ENCODE measurements at places on chromosomes 1 and 21.

DNA sequence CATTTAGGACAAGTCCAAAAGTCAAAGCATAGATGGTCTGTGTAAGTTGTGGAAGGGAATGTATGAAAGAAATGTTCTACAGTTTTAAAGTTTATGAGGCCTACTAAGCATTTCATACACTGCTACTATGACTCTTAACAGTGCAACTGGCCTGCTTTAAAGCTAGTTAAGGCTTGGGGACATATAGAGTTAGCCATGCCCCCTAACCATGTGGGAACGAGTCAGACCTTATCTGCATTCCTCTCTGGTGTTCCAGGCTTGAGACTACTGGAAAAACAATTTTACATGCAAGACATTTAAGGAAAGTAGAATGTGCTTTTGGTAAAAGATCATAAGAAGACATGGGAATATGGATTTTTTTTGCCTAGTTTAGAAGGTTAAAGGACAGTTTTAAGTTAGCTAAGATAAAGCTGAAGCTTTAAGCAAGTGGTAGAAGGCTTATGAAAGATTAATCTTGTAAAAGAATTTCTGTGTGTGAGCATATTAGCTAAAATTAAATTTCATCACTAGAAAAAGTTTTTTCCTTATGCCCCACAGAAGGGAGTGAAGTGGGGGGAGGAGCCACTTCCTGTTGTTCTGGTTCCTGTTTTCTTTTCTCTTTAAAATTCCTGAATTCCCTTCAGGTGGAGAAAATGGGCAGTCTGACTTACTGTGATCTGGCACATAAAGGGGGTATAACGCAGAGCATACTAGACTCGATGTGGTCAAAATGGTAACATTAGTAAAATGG, 8.9 kb upstream of the CD48 start:
- no peak for DNase-seq

- DNase-seq: no peak
Observed at GRCh38 chr21:31480228-31480627, 136.2 kb upstream of the TIAM1 start.

- no peak for DNase-seq
Observed at GRCh38 chr21:15776818-15777217, 47.0 kb downstream of the USP25 start.

- DNase-seq: no peak
Observed at GRCh38 chr1:59730759-59731478, 83.8 kb upstream of the HOOK1 start.

DNA sequence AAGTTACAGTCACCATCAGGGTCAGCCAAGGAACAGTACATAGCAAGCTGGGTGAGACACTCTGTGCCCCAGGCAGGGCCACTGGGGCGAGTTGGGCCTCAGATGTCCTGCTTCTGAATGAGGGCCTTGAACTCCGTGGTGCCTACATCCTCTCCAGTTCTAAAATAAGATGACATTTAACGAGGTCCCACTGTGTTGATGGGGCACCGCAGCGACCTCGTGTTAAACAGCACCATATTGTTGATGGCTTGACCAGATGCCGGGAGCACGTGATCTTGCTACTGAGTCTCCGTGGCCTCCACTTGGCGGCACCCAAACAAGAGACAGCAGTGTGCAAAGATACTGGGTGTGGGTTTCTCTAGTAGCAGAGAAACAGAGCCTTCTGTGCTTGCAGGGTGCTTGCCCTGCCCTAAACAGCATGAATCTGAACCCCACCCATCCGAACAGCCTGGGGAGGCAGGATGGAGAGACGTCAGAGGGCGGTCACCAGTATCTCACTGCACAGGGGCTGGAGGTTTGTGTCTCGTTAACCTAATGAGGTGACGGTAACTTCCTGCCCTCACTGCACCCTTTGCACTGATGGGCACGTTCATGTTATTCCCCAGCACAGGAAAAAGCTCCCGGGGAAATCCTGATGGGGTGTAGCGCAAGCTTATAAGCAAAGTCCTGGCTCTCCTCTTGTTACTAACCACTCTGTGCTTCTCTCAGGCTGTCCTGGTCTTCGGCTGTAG, 324.4 kb downstream of the AJAP1 start:
- DNase-seq: no peak

- DNase-seq: no peak
Observed at GRCh38 chr1:229204921-229205777, 65.8 kb upstream of the RAB4A start.

GRCh38 chr1:94715321-94715720, 104.8 kb upstream of the SLC44A3 start:
- DNase-seq: no peak

GRCh38 chr1:47697616-47698335, 259.9 kb downstream of the FOXD2 start:
- no peak for DNase-seq

GRCh38 chr1:80054129-80054528, 1047.6 kb upstream of the ADGRL4 start:
- DNase-seq: no peak

GRCh38 chr1:153638261-153638660, 4.4 kb downstream of the CHTOP start:
- DNase-seq: no peak

DNA sequence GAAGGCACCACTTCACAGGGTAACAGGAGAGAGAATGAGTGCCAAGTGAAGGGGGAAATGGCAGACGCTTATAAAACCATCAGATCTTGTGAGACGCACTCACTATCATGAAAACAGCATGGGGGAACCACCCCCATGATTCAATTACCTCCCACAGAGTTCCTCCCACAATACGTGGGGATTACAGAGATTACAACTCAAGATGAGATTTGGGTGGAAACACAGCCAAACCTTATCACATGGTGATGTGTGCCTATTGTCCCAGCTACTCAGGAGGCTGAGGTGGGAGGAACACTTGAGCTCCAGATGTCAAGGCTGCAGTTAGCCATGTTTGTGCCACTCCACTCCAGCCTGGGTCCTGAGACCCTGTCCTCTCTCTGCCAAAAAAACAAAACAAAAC, 56.0 kb upstream of the DSCAM start:
- no peak for DNase-seq

DNA sequence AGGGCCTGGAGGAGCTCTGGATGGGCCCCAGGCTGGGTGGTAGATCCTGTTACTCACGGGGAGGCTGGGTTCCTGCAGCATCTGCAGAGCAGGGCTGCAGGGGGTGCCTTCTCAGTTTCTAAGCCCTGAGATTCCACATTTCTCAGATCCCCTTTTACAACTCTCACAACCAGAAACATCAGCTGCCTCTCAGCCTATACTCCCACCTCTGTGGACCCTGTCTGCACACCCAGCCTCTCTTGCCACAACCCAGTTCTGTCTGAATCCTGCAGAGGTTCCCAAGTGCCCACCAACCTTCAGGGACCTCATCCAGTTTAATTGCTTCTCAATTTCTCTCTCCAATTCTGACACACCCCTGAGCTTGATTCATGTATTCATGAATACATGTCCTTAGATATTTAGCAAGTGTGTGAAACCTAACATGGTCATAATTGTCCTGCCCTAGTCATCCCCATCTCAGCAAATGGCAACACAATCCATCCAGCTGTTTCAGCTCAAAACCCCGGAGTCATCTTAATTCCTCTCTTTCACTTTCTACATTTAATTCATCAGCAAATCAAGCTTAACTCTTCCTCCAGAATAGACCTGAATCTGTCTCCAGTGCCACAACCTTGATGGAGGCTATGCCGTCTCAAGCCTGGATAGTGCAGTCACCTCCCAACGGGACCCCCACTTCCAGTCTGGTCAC, 57.0 kb upstream of the NEK2 start:
- DNase-seq: no peak

GRCh38 chr1:225454733-225455132, 26.9 kb upstream of the LBR start:
- DNase-seq: peak; percentile 81

DNA sequence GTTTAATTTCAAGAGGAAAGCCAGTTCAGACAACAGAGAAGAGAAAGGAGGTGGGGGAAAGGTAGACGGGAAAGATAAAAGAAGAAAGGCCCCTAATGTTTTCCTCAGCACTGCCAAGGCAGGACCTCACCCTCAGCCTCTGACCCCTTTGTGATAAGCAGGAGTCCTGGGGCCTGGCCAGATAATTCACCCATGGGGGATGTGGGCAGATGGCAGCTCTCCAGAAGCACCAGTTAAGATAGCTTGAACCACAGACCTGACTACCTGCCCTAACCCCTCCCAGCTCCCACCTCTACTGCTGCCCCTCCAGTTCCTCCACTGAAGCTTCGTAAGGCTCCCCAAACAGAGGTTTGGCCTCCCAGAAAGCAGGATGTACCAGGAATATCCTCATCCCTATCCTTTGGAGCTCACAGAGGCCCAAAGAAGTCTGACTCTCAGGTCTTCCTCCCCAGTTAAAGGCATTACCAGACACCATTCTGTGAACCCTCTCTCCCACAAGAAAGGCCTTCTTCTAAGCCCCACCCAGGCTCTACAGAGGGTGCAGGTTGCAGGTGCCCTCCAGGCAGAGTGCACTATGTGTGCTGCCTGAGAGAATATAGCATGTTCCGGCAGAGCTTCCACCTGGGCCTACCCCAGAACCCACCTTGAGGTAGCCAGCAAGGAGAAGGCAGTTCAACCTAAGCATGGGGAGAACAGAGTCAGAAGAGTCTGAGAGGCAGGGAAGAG, 9.2 kb upstream of the SNAPIN start:
- DNase-seq: no peak

GRCh38 chr1:168585191-168585590, 8.8 kb downstream of the XCL1 start:
- no peak for DNase-seq

GRCh38 chr1:154171223-154171583, 16.3 kb upstream of the NUP210L start:
- no peak for DNase-seq

DNA sequence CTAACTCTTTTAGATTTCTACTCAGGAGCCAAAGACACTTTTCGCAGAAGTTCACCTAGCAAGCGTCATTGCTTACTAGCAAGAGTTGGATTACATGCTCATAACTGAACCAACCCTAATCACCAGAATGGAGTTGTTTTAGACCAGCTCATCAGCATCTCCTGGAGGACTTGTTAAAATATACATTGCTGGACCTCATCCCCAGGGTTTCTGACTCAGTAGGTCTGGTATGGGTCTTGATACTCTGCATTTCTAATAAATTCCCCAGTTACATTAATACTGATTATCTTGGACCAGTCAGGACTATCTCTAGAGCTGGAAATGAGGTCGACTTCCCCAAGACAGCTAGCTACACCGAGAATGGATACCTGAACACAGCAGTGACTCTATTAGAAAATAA, 9.7 kb upstream of the PRDX6 start:
- no peak for DNase-seq

DNA sequence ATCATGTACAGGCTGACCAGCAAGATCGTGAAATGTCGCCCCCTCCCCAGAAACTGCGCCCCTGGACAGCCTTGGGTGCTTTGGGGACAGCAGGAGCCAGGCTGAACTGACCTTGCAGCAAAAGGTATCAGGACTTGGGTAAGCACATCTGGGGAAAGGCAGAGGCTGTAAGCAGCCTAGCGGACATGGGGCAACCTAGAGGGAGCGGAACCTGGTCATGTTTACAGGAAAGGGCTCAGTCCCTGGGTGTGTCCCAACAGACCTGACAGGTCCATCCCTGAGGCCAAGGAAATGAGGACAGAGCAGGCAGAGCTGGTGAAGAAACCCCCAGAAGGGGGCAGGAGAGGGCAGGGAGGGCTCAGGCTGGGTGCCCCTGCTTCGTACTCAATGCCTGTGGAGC, 3.1 kb upstream of the S100A8 start:
- DNase-seq: no peak

DNA sequence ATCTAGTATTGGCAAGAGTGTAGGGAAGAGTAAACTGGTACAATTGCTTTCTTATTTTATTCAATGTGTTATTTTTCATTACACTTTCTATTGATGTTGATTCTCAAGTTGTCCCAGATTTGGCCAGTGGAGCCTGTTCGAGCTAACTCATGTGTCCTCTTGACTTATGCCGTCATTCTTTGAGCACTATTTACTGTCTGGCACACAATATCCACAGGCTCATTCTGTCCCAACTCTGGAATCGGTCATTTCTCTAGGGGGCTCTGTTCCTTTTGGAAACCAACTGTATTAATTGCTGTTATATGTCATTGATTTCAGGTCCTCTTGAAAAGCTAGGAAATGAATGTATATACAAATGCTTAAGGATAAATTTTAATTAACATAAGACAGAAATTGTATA, 22.4 kb upstream of the SFPQ start:
- no peak for DNase-seq

- no peak for DNase-seq
Observed at GRCh38 chr1:112538883-112539282, 30.1 kb downstream of the WNT2B start.

DNA sequence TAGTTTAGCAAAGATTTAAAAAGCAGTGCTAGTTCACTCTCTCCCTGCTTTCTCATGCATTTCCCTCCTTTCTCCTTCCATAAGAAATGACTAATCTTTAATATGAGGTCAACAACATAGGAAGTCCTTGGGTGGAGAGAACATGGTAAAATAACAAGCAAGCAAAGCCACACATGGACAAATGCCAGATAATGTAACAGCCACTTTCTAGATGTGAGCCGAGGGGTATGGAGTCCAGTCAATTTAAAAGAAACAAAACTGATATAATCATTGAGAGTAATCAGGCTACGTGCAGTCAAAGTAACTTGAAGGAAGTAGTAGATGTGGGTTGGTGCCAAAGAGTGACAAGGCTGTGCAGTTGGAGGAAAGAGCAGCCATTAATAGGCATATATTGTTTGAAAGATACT, 69.6 kb downstream of the DUSP10 start:
- no peak for DNase-seq

- DNase-seq: no peak
Observed at GRCh38 chr1:147748676-147749350, 11.6 kb downstream of the GJA5 start.

- no peak for DNase-seq
Observed at GRCh38 chr1:112744009-112744578, 29.0 kb upstream of the PPM1J start.

- no peak for DNase-seq
Observed at GRCh38 chr1:239815074-239815473, 276.6 kb upstream of the FMN2 start.

GRCh38 chr1:29342351-29342750, 106.0 kb downstream of the PTPRU start:
- DNase-seq: no peak

DNA sequence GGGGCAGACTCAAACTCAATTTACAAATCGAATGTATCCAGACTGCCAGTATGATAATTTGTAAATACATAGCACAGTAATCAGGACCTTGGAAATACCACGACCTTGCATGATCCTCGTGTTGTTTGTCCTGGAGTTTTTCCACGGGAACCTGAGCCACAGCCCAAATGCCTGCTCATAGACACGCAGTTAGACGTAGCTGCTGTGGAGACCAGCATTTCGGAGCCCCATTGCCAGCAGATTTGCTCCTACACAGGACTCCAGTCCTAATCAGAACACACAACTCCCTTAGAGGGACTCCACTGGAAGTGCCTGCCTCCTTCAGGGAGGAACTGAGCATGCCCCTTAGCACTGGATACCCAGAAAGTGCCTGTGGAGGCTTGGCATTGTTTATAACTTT, 163.2 kb downstream of the GALNT2 start:
- DNase-seq: no peak

DNA sequence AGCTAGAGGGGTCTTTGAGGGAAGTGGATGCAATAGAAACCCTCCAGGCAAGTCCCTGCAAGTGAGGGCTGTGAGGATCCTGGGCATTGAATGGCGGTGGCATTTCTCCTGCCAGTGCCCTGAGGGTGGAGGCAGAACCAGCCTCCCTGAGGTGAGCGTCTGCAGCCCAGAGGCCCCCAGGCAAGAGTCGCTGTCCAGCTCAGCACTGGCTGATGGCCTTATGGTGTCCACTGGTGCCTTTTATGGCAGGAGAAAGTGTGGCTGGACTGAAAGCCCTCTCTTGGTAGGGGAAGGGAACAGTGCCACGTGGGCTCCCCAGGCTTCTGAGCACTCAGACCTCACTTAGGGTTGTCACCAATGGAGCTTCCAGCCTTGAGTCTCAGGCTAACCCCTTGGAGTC, 77.3 kb downstream of the SH3BGR start:
- no peak for DNase-seq

Measured in stimulated activated CD8-positive, alpha-beta memory T cell treated with anti-CD3 and anti-CD28 coated beads, Interleukin-15, amount 100 ng/mL, for 48 hours (primary cell).